ENCODE measurements at places on chromosomes 7 and 10.
A peak's percentile ranks its signal among the peaks of the same experiment; 100 is the strongest.

DNA sequence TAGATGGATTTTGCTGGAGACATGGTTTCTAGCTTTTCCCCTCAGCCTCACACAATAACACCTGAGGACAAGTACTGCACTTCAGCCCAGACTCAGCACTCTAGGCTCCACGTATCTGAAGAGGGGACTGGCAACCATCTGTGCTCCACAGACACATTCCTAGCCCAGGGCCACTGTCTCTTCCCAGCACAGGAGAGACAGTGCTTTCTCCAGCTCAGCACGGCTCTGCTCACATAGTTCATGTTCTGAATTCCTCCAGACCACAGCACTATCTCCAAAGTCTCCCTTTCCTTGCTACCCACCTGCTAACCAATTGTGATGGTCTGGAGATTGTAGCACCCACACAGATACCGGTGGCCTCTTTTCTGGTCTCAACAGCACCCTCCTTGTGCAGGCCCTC lies 114.5 kb downstream of the HTR7 start:
- no peak for DNase-seq

DNA sequence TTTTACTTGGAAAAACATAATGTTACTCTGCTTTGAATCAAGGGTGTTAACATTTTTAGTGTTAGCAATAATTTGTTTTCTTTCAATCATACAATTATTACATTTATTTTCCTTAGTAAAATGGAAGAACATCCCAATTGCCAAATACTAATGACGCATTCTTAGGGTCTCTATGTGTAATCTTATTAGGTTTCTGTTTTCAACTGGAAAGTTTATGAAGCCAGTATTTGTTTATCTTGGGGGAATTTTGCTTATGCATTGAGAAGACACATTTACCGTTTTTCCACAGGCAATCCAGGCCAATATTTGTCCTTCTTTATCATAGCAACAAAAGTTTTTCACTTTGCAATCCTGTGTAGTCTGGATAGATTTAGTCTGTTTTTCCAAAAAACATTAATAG lies 134.5 kb downstream of the CPED1 start:
- no peak for DNase-seq

DNA sequence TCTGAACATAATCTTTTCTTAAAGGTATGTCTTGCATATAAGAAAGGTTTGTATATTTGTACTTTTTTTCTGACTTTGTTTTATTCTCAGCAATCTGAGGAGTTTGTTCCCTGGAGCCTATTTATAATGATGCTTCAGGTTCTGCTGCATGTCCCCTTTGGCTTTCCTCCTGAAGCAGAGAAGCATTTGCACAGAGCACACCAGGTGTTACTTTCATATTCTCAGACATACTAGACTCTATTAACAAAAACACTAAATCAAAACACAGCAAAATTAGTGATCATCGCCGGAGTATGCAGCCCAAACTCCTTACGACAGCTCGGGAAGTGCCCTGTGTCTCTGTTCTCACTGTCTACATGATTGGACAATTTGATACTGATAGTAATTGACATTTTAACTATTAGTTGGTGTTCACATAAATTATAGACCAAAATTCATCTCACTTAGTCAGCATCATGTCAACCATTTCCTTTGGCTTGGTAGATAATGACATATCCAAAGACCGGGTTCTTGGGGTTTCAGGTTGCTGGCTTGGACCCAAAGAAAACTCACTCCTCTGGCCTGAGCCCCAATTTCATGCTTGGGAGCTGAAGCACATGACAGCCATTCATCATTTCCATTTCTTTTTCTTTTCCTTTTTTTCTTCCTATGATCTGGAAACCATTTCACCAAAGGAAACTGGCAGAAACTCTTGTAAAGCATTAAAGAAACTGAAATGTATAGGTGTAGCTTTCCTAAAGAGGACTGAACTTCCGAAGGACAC lies 400.1 kb upstream of the NRP1 start:
- peak; percentile 23 for DNase-seq

DNA sequence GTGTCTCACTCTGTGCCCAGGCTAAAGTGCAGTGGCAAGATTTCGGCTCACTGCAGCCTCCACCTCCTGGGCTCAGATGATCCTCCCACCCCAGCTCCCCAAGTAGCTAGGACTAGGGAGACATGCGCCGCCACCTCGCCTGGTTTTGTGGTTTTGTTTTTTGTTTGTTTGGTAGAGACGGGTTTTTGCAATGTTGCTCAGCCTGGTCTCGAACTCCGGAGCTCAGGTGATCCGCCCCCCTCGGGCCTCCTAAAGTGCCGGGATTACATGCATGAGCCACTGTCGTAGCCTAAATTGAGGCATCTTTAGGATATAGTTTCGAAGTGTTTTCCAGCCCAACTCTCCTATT lies 781 bp downstream of the ZNF727 start:
- no peak for DNase-seq

GRCh38 chr7:17236171-17236570 lies 62.3 kb upstream of the AHR start:
- no peak for DNase-seq

- DNase-seq = no peak
These were observed 200.0 kb downstream of the ZMYND11 start for GRCh38 chr10:335151-335800.

DNA sequence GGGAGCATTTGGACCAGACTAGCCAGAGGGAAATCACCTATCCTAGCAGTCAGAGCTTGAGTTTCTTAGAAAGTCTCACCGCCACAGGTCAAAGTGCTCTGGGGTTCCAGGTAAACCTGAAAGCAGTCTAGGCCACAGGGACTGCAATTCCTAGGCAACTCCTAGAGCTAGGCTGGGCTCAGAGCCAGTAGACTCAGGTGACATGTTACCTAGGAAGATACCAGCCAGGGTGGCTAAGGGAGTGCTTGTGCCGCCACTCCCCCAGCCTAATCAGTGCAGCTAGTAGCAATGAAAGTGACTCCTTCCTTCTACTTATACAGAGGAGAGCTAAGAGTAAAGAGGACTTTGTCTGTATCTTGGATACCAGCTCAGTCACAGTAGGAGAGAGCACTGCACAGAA lies 348.7 kb upstream of the HPS1 start:
- no peak for DNase-seq

DNA sequence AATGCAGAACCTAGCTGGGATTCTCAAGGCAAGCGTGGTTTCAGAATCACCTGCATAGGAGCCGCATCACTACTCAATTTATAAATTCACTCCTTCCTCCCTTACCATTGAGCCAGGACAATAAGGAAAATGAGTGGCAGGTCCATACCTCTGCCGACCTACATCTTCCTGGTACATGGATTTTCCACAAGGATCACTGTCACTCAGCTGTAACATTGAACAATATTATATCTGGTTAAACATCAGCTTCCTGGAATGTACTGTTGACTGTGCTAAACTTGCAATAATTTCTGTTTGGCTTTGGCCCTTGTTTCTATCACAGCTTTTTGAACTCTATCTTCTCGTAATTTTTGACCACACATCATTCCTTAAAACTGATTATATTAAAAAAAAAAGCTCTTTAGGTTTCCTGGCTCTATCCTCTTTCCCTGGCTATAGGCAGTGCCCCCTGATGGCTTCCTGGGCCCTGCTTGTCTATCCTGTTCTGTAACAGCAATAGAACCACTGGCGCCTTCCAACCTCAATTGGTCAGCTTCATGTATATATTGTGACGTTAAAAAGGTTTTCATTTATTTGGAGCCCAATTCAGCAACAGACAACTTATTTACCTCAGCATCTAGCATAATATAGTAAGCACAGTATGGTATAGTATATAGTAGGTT lies 59.2 kb downstream of the RNLS start:
- DNase-seq = no peak

DNA sequence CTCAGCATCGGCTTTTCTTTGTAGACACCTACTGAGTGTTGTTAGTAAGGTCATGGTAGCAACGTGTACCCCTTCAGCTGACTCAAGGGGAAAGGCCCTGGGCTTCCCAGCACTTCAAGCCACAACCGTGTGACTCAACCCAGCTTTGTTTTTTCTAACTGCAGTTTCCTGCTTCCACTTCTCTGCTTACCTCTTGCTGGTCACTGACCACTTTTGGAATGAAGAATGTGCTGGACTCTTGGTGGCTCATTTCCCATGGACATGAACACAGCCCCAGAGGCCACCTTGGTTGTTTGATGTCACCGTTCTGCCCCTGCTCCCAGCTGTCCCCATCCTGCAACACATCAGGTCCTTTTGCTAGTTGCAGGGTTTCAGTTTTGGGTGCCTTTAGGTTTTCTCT lies 69.5 kb upstream of the ZNF438 start:
- peak; percentile 65 for DNase-seq

- no peak for DNase-seq
These were observed 194.4 kb upstream of the C7orf33 start for GRCh38 chr7:148395990-148396716.

GRCh38 chr7:88111140-88111743 lies 108.6 kb downstream of the SRI start:
- no peak for DNase-seq

Measured in MG63 (cell line).